ENCODE measurements at places on chromosomes 7 and 10. TPM values are rescaled to one million over a fixed set of nuclear protein-coding genes. Genes with fewer than 3 reads are reported as not detected.

The CYP26A1 gene
- total RNA-seq: not detected

The FLNC gene
- 1.8 TPM for total RNA-seq

The ZCWPW1 gene
- total RNA-seq: 6.3 TPM

The HOXA1 gene
- 2.2 TPM for total RNA-seq

The TRPV6 gene
- not detected for total RNA-seq

The TMEM229A gene
- total RNA-seq: 0.33 TPM

The GOLGA7B gene
- total RNA-seq: 0.52 TPM

The HKDC1 gene
- total RNA-seq: 0.52 TPM

The CLRN3 gene
- not detected for total RNA-seq

The CFAP69 gene
- total RNA-seq: 15.8 TPM

The GATA3 gene
- 10.0 TPM for total RNA-seq

DNA sequence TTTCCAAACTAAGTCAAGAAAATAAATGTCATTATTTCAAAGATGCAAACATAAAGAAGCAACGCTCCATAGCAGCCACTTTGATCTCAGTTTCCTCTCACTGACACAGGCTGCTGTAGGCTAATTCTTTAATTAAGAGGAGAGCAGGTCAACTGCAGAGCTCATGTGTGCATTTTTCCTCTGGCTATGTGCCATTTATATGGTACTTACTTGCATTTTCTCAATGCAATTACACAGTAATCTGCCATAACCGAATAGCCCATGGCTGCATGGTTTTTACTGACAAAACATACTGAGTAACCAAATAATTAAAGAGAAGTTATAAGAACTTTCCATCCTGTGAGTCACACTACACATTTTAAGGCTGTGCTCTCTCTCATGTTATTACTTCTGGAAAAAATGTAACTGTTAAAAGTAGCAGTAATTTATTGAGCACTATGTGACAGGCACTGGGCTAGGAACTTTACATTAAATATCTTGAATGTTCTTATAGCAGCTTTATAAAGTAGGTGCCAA is 122.0 kb downstream of the ELAPOR2 start:
- no peak for DNase-seq

DNA sequence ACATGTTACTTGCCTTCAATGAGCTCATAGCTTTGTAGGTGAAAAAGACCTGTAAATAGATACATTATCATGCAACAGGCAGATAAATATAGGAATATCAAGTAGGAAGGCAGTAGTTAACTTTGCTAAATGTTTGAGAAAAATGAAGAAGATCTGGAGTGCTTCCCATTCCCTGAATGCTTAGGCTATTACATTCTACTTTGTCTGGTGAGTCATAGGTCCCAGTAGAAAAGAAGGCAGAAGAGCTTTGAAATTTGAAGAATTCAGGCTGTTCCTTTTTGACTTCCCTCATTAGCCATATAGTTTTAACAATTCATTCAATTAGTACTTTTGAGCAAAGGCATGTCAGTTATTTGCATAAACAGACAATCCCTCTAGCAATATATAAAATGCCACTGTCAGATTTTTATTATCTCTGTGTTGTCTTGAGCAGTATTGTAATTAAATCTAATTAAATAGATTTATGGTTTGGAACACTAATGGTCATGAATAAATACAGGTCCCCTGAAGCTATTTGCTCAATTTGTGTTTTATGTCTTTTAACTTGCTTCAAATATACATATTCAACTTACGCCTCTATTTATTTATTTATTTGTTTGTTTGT is 875.0 kb downstream of the REEP3 start:
- no peak for DNase-seq

DNA sequence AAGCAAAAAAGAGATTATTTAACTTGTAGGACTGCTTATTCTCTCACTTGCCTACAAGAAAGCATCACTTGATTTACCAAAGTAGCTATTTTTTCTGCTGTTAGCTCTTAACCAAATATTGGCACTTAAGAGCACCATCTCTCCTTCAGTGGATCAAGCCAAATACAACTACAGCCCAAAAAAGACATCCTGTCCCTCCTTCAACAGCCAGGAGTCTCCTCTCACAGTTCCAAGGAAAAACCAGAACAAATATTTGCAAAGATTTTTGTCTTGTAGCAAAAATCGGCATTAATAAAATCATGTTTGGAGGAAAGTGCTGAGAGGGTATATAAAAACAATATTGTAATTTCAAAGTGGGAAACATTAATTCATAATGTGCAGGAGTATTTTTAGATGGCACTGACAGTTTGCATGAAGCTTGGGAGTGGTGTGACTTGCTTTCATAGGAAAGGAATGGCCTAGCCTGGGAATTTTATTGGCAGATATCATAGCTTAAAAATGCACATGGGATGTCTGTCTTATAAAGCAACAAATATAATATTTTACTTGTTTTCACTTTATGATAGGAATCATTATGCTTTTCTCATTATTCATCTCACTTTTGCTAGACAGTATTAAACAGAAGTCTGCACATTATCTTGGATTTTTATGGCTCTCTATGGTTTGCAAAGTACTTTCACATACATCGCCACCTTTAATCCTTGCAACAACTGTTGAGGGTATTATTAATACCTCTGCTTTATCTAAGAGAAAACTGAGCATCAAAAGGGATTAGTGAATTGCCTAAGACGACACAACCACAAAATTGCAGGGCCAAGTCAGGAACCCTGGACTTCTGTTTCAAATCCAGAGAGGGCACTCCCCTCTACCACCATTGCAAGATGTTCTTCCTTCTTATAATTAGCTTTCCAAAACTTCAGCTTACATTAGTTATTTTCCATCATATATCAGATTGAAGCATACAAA is 103.5 kb downstream of the AGMO start:
- no peak for DNase-seq

GRCh38 chr10:48805848-48806247 is 121.2 kb downstream of the WDFY4 start:
- DNase-seq: no peak

DNA sequence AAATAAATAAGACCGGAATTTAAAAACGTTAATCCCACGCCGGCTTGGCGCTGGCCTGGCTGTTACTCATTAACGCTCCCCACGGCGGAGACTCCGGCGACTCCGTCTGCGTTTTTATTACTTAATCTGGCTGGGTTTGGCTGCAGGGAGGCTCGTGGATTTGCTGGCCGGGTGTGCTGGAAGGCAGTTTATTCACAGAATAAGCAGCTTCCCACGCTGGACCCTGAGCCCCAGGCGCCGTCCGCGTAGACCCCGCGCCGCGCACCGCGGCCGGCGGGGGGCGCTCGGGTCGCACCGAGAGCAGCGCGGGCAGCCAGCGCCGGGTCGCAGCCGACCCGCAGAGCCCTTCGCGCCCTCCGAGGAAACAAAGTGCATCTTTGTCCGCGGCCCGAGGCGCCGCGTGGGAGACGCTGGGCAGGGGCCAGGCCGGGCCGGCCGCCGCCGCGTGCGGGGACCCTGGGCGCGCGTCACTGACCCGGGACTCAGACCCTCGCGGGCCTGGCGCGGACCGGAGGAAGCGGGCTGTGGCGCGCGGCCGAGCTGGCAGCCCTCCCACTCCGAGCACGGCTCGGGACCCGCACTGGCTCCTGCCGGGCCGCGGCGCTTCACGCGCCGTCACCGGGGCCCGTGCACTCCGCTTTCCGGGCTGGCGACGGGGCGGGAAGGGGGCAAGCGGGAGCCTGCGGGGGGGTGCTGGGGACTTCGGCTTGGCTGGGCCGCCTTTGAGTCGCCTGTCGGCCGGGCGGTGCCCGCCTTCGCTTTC is 587 bp upstream of the GRK5 start:
- peak; percentile 94 for DNase-seq

GRCh38 chr10:13823096-13823708 is 236.4 kb downstream of the PRPF18 start:
- no peak for DNase-seq

GRCh38 chr7:23438171-23438570 is 32.1 kb downstream of the IGF2BP3 start:
- DNase-seq: no peak

DNA sequence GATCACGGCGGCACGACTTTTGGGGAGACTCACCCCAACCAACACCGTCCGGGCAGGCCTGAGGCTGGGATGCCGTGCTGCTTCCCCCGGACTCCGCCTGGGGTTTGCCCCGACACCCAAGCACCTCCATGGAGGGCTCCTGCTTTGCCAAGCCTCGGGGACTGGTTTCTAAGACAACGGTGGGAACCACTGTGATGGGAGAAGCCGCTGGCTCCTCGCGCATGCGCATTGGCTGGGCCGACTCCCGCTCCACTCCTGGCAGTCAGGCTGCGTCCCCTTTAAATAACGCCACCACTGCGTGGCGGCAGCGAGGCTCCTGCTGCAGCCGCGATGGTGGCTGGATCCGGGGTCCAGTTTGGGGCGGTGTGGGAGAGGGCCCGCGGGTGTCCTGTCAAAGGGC is 201.0 kb downstream of the ZNF716 start:
- DNase-seq: no peak

DNA sequence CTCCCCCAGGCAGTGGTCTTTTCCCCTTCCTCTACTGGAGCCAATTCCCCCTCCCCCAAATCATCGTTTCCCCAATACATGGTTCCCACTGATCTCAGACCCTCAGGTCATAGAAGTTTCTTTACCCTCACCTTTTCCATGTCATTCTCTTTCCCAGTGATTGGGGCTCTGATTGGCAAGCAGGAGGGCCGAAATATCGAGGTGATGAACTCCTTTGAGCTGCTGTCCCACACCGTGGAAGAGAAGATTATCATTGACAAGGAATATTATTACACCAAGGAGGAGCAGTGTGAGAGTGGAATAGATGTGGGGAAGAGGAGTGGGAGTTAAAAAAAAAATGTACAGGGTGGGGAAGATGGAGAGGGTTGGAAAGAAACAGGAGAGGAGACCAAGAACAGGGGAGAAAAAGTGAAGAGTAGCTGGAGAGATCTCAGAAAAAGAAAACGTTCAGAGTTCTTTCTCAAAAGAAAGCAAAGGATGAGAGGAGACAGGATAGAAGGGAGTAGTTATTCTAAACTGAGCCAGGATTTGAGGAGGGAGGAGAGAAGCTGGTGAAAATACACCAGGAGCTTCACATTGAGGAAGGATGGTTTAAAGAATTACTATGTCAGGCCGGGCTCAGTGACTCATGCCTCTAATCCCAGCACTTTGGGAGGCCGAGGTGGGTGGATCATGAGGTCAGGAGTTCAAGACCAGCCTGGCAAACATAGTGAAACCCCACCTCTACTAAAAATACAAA is 858 bp downstream of the COPS6 start:
- no peak for DNase-seq

- DNase-seq: no peak
These were observed 19.4 kb downstream of the MCM10 start for GRCh38 chr10:13180788-13181187.

DNA sequence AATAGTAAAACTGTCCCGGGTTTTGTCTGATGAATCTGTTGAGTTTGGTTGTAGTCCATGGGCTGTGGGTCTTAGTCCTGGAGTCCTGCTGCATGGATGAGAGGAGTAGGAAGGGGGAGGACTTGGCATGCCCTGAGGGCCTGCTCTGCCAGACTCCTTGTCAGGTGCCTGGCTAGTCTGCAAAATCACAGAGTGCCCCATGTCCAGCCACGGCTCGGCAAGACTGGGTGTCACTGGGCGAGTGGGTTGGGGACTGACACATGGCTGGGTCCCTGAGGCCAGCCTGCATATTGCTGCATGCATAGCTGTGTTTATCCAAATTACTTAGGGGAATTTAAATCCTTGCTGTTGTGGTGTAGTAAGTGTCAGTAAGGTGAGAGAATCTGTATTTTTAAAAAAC is 9.7 kb downstream of the MINDY4 start:
- no peak for DNase-seq

- DNase-seq: no peak
These were observed 20.1 kb downstream of the MGAM2 start for GRCh38 chr7:142131439-142132185.

- no peak for DNase-seq
These were observed 86.6 kb downstream of the FRMPD2 start for GRCh38 chr10:48187713-48188485.

DNA sequence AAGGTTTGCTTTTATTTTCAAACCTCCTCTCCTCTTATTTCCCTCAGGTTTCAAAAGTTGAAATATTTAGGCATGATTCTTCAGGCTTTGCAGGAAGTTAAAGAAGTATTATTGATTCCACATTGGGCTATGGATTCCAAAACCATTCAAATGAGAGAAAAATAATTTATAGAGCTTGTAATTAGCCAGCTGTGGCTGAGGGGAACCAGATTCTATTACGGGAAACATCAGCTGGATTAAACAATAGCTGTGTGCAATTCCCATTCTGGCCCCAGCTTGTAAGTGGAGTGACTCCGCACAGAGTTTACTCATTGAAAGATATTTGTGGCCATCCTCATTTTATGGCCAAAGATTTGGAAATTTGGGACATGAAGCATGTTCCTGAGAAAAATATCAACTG is 77.0 kb upstream of the PHYHIPL start:
- no peak for DNase-seq
